A172 (cell line): ENCODE measurements at places on chromosomes 2 and 18. TPM values are rescaled to one million over a fixed set of nuclear protein-coding genes. Genes with fewer than 3 reads are reported as not detected.

- peak; percentile 55 for DNase-seq
Measured at GRCh38 chr2:231104115-231104713, 20.6 kb downstream of the HTR2B start.

DNA sequence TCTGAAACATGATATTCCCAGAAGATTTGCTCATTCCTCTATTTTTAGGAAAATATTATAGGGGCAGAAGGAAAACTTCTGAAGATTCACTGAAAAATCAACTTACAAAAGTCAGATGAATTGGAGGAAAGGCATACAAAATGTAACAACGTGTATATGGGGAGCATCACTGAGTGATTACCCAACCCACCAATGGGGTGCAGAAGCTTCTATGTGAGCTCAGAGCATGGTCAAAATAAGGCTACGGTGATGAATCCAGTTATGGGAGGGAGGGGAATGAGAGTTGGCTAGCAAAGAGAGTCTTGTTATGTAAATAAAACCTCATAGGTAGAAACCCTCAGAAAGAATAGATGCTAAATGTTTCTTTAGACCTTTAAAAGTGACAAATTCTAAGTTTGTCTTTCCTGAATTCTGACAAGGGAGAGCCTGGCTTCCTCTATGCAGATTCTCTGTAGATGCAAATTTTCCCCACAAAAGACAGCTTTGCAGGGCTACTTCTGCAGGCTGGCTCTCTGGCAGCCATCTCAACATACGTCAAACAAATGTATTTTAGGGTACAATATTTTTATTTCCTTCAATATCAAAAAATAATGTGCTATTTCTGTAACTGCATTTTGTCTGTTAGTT, 171.4 kb upstream of the NDUFV2 start:
- DNase-seq = no peak

- DNase-seq = no peak
Measured at GRCh38 chr2:217231724-217232123, 371.9 kb upstream of the TNP1 start.

- DNase-seq = no peak
Measured at GRCh38 chr2:218644721-218645120, 14.7 kb downstream of the ZNF142 start.

DNA sequence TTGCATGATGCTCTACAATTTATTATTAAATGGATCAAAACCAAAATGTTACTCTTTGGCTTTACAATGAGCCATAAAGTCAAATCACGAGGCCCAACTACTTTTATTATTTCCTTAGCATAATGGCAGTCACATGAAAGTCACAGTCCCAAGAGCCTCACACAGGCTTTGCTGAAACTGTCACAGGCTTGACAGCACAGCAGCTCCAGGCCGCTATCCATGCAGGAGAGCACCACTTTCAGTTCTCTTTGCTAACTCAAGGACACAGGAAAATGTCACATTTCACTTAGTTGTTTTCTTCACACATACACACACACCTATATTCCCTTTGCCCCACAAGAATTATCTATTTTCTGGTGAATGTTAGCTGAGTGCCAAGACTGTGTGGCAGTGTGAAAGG, 11.1 kb upstream of the MSGN1 start:
- no peak for DNase-seq

DNA sequence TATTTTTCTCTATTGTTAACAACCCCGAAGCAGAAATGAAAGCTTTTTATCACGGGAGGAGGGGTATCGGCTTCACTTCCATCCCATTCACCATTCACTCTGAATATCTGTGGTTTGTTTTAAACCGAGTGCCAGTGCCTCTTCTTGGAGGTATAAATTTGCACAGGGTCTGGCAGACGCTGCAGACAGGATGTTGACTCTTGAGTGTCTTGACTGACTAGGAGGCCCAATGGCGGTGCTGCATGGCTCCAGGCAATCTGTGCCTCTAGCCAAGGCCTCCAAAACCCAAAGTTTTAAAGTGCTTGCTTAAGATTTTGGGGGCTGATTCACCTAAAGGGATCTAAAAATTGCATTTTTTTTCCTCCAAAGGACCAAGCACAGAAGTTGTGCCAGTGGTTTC, 183.8 kb downstream of the LTBP1 start:
- no peak for DNase-seq

GRCh38 chr2:30265052-30266015, 34.0 kb downstream of the LBH start:
- no peak for DNase-seq

DNA sequence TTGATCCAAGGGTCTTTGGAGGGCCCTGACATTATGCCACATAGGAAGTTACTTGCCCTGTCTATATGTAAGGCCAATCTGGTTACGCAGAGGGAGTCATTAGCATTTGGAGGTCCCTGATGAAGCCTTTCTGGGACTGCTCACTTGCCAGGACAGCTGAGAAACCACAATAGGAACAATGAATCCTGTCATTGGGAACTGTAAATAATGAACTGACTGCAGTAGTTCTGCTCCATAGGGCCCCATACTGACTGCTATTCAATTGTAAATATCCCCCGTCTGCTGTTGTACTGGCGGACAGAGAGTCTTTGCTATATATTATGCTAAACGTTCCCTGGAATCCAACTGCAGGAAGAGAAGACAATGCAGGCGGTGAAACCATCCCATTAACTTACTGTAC, 149.4 kb upstream of the DCC start:
- DNase-seq = no peak

OSBPL6 gene
- total RNA-seq = 2.8 and 3.1 TPM in 2 replicates

CYB5A gene
- 0.60 and 5.7 TPM in 2 replicates for total RNA-seq

EMILIN1 gene
- 0.10 and 0.47 TPM in 2 replicates for total RNA-seq

LCT gene
- total RNA-seq = not detected in 2 replicates
